ENCODE measurements at places on chromosomes 7 and 10.
A peak's percentile ranks its signal among the peaks of the same experiment; 100 is the strongest.

- DNase-seq, result no peak
Observed at GRCh38 chr7:91915401-91916050, 25.1 kb upstream of the AKAP9 start.

DNA sequence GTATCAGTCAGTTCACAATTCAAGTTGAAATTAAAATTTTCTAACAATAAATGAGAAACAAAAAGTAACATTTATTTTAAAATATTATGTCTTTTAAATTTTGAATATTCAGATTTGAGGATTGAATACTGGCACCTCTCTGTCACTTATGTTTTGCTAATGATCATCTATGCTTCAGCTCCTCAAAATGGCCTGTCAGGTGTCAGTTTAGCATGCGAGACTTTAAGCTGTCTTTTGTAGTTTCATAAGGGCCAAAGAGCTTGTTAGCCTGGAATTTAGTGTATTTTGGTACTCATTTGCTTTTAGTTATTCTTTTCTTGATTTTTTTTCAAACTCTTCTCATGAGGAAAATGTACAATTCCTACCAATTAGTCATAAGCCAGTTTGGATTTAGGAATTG, 102.0 kb upstream of the RPA3 start:
- DNase-seq, result no peak

DNA sequence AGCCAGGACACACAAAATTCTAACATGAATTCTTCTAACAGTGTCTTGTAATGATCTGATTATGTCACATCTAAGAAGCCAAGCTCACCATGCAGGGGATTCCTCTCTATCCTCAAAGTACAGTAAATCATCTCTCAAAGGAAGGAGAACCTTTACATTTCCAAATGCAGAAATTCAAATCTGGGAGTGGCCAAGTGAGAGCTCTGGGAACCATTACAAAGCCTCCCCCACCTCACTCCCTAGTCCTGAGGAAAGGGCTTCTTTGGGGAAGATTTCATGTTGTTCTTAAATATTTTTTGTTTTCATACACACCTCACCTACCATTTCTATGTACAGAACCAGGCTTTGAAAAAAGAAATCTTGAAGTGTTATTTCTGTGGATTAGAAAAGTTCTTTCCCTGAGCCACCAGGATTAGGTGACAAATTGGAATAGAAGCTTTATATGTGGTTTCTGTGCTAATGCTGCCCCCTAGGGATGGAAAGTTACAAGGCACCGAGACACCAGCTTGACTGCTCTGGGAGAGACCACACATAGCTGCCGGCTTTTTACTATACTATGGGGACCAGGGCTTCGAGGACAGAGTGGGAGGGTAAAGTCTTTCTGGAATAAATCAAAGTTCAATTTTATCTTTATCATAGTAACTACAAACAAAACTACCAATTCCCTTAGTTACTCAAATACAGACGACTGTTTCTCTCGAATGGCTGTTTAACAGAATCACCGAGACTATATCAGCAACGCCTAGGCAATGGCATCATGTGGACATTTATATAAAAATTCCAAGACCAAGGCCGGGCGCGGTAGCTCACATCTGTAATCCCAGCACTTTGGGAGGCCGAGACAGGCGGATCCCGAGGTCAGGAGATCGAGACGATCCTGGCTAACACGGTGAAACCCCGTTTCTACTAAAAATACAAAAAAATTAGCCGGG, 116.1 kb downstream of the RNF216 start:
- peak; percentile 59 for DNase-seq

GRCh38 chr7:72751978-72752377, 76.0 kb downstream of the TYW1B start:
- DNase-seq, result no peak

DNA sequence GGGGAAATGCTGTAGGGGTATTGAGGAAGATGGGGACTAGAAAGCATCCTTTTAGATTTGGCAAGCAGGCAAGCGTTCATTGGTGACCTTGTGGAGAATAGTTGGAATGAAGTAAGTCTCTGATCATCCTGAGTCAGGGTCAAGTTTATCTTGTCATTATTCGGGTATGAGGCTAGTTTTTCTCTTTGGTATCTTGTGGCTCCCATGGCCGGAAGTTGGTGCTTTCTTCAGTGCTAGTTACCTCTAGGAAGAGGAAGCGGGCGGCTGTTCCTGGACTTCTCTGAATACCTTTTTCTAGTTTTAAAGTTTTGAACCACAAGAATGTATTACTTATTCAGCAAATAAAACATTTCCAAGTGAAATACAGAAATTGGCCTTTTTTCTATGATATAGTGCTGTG, 9.2 kb downstream of the CREM start:
- DNase-seq, result no peak

DNA sequence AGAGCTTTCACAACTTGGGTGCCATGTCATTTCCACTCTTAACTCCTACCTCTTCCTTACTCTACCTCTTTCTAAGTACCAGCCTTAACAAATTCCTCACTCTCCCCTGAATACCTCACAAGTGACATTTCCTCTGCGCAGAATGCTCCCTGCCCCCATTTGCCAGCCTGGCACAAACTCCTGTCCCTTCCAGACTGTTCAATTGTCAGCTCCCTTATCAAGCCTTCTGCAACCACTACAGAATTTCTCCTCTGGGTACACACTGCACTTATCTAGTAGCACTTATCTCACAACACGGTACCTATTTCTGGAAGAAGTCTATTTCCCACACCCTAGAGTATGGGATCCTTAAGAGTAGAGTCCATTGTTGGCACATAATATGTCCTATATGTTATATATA, 39.1 kb upstream of the ANAPC16 start:
- no peak for DNase-seq

DNA sequence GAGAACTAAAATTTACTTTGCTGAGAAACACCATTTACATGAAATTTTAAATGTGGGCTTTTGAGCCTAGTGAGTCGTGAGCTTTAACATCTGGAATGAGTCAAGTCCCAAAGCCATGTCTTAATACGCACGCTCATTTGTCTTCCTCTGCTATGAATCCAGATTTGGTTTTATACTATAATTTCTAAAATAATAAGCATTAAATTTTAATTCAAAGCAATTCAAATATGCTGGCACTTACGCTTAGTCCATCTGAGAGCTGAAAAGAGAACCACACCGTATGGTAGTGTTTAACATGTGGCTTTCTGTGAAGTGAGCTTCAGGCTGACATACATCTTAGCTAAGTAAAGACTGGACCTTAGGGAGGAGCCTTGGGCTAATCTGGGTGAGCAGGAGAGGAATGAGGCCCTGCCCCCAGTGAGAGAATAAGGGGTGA, 52.2 kb downstream of the CUBN start:
- DNase-seq, result no peak

DNA sequence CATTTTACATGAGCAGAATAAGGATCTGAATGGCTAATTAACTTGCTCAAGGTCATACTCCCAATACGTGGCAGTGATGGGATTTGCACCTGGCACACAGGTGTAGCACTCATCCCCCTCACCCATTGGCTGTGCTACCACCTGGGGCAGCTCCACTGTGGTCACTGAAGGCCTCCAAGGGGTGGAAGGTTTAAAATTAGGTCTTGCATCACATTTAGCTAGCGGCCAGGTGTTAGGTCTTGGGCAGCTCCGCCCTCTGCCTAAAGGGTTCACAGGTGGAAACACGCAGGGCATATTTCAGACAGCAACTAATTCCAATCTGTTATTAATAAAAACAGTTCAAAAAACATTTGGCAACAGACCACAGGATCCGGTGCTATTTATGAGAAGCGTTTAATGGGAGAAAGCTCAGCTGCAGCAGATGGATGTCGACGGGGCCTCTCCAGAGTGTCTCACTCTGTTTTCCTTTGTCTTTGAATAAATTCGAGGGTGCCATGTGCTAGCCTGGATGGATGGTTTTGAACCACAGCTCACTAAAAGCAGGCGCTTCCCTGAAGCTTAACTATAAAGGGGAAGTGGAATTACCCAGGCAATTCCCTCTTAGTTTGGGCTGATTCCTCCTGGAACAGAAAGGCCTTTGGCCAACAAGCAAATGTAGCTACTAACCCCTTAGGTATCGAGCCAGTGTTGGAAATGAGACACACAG, 1017.6 kb downstream of the TYW1 start:
- DNase-seq, result no peak

DNA sequence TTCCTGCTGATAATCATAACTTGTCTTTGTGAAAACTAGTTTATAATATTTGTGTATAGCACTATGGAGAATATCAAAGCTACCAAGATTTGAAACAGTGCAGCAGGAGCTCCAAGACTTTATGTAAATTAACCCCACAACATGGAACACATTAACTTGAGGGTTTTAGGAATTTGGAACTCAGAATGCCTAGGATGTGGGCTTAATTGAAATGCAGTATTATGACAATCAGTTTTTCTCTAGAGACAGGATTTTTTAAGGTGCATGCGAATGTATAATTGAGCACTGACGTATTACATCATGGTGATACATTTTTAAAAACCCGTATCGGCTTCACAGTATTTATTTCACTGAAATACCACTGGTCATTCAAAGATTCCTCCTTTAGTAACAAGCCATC, 313.1 kb upstream of the DGKB start:
- no peak for DNase-seq

DNA sequence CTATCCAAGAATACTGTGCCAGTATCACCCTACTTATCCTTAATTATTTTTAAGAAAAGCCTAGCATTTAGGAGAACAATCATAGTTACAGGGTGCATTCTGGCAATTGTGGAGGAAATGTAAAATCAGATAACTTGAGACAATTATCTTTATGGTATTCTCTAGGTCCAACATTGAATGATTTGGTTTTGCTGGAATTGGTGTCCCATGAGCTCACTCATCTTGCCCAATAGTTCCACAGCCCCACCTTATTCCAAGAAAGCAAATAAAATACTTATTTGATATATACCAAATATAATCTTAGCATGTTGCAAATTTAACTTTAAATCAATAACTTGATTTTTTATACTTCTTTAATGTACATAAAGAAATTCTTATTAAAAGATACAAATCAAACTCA, 65.3 kb downstream of the DGKB start:
- DNase-seq, result no peak

DNA sequence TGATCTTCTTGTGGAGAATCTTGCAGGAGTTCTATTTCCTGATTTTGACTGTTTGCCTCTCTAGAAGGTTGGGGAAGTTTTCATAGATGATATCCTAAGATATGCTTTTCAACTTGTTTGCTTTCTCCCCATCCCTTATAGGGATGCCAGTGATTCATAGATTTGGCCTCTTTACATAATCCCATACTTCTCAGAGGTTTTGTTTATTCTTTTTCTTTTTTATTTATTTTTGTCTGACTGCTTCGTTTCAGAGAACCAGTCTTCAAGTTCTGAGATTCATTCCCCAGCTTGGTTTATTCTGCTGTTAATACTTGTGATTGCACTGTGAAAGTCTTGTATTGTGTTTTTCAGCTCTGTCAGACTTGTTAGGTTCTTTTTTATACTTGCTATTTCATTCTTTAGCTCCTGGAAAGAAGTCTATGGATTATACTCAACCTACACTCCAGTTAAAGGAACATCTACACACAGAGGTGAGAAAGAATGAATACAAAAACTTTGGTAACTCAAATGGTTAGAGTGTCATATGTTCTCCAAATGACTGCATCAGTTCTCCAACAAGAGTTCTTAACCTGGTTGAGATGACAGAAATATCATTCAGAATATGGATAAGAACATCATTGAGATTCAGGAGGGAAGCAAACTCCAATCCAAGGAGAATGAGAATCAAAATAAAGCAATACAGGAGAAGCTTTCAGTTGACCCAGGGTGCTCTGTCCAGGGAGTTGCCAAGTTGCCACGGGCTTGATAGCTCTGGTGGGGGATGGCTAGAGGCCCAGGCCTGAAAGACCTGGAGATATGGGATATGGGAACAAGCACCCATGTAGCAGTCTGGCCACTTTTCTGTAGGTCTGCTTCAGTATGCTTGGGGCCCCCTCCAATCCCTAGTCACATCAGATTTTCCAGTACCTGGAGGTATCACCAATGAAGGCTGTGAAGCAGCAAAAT, 150.3 kb downstream of the AHR start:
- no peak for DNase-seq

- DNase-seq, result no peak
Observed at GRCh38 chr7:32023376-32023775, 46.8 kb downstream of the PDE1C start.

DNA sequence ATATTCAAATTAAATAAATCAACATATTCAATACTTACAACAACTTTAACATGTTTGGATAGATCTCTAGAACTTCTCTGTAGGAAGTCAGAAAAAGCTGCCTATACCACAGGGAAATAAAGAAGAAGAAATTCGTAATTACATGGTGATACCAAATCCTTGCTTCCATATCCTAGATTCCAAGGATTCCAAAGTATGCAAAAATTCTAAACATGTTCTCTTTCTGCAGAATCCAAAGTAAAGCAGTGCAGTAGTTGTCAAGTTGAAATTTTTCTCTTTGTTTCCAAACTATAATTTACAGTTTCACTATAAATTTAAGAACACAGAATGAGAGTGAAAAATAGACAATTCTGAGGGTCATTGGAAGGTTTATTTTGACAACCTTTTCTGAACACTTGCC, 233.7 kb upstream of the PTN start:
- DNase-seq, result no peak

DNA sequence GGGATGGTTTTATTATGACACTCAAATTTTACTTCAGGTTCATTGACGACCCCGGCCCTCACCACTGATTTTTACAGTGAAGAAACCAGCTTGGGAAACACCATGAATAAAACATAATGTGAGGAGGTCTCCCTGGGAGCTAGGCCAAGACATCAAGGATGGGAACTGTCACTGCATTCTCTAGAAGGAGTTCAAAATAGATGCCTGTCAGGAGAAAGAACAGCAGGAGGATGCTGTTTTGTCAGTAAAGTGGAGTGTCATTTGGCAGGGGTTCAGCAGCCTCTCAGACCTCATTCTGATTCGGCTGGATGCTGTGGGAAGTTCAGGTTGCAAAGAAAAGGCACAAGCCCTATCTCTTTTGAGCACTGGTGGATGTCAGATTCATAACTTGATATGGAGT, 360.3 kb upstream of the C7orf33 start:
- no peak for DNase-seq

DNA sequence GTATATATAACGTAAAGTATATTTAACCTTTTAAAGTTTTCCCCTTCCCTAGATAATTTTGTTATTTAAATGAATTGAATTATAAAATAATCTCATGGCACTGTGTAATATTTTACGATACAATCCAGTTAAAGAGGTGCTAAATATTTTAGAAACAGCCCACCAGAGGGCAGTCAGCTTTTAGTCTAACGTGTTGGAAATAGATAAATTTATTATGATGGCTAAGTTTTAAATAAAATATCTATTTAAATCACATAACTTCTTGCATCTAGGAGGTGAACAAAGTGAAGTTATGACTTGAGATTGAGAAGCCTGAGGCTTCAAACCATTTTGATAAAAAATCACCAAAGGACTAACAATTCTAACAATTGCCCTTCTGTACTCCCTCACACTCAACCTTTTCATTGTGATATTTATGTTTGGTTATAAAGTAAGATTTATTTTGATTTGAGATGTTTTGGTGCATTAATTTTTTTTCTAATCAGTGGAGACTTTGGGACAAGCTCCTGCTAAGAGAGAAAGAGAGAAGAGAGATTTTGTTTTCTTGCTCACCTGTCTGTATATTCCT, 171.5 kb upstream of the SP4 start:
- DNase-seq, result peak; percentile 5

Data from activated T-cell treated with anti-CD3 and anti-CD28 coated beads, Interleukin-2, amount 50 U/mL, for 4 hours (primary cell).